ENCODE measurements at places on chromosomes 2 and 18.

DNA sequence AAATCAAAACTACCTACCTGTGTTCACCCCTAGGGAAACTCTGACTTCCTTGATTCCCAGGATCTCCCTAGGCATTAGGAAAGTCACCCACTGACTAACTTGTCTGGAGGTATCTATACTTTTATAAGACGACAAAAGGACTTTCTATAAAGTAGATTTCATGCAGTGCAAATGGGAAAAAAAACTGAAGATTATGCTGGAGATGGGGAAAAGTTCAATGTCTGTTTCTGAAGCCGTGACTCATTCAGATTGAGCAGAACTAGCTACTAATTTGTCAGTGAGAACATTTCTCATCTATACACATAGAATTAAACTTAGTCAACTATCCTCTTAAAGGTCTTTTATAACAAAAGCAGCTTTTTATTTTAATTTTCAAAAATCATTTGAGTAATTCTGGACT lies 6.0 kb downstream of the SEPTIN10 start:
- no peak for DNase-seq

GRCh38 chr18:41324020-41324791 lies 630.8 kb upstream of the PIK3C3 start:
- DNase-seq, result no peak

DNA sequence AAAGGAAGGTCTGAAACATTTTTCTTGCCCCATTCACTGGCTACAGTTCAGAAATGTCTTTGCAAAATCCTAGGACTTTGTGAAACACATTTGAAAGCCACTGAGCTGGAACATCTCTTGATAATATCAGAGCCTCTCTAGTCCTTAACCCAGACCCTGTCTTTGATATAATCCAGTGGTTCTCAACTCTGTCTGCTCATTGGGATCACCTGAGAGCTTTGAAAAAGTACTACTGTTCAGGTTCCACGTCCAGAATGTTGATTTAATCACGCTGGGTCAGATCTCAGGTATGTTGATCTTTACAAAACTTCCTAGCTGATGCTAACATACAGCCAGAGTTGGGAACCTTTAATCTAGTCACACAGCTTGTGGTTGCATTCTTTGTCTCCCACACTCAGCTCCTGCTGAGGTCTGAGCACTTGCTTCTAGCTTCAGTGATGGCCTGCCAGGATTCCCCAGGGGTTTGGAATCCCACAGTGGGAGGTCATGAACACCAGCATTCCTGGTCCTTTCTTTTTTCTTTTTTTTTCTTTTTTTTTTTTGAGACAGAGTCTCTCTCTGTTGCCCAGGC lies 262.7 kb downstream of the SETBP1 start:
- no peak for DNase-seq

DNA sequence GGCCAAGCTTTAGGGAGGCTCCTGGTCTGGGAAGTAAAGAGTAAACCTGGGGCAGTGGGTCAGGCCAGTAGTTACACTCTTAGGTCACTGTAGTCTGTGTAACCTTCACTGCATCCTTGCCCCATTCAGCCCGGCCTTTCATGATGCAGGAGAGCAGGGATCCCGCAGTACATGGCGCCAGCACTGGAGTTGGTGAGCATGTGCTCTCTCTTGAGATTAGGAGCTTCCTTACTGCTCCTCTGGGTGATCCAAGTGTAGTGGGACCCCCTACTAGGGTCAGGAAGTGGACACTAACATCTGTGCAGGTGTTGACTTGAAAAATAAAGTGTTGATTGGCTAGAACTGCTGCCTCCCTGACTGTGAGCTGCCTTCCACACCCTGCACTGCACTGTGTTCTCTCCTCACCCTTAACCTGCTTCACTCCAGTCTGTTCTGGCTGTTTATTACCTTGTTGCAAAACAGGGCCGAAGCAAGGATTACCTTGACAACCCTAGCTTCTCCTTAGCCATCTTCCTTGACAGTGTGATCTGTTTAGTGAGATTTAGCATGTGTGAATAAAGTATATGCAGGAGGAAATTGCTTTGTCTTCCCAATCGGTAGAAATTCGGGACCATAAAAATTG lies 5.2 kb downstream of the RETREG2 start:
- no peak for DNase-seq

DNA sequence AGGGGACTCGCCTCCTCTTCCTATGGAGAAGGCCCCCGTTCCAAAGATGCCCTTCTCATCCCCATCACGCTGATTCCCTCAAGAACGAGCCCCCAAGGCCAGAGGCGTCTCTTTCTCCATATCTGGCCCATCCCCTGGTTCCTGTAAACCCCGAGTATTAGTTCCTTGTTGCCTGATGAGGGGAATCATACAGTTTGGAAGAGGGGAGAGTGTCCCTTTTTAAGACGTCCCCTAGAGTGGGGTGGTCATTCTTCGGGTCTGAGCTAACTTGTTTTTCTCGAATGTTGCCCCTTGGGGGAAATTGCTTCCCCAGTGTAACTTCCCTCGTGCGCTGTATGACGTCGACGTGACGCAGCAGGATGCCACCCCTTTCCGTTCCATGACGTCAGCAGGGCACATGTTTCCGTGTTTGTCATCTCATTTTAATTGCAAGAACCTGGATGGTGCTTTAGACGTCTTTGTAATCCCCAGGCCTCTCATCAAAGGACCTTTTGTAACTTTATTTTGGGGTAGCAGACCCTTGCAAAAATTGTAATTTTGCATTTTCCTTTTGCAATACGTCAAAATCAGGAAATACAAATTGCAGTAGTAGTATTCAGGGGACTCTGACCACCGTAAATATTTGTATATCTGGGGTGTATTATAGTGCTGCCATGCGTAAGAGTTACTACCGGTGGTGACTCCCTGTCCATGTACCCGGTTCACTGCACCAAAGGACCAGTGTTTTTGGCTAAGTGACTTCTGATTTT lies 569 bp downstream of the BABAM2 start:
- peak; percentile 83 for DNase-seq

DNA sequence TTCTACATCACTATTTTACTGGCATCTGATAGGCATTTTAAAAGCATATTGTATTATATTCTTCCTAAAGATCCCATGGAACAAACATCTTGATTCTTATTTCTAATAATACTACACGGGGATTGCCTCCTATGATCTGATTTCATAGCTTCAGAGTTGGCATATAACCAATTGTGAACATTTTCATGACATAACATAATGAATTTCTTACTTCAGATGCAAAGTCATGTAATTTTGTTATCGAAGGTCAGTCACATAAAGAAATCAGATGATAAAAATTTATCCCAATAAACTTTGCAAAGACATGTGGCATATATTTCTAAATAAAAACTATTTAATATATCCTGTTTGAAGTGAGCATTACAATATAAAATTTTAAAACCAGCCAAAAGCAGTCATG lies 93.3 kb downstream of the COL5A2 start:
- DNase-seq, result no peak

DNA sequence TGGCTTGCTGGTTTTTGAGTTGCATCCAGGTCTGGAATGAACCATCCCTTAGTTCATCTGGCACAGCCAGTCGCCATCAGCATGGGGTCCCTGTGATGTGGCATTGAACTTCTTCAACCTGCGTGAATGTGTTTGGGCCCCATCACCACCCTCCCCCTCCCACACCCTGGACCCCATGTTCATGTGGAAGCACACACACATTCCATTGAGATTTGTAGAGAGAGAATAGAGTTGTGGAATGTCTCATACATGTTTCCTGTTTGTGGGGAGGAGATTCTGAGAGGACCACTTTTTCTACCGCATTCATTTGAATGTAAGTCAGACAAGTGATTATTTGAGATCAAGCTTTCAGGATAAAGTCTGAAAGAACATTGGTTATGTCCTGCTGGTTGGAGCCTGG lies 117.6 kb upstream of the EML6 start:
- DNase-seq, result no peak

GRCh38 chr2:47767497-47767844 lies 15.5 kb upstream of the MSH6 start:
- no peak for DNase-seq

- DNase-seq, result no peak
Measured at GRCh38 chr2:32838418-32838817, 108.3 kb upstream of the LTBP1 start.

DNA sequence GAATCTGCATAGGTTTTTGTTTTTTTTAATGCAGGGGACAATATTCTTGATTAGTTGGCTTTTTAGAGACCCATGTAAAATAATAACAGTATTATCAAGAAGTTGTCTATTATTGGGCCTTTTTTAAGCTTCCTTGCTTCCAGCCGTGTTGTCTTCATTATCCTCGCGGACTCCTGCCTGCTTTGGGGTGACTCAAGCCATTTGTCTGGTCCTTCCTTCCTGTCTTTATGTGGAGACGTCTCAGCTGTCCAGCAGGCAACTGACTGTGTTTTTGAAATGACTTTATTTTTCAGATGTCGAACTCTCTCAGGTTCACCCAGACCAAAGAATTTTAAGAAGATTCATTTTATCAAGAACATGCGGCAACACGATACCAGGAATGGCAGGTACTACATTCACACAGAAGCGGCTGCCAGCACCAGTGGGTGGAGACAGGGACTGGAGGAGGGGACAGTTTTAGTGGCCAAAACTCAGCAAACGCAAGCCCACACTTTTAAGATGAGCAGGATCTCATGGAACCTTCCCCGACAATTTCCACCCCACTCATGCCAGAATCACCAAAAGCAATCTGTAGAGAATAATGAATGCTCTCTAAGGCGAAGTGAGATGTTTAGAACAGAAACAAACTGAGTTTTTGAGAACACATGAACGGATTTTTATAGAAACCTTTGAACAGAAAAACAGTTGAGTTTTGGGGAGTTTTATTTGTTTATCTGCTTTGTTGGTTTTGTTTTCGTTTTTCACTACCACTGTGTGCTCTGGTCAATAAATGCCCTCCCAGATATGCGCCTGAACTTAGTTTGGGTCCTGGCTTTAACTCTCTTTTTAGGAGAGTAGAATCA lies 59.1 kb downstream of the CABLES1 start:
- no peak for DNase-seq

- DNase-seq, result no peak
Measured at GRCh38 chr2:181911830-181912229, 20.3 kb downstream of the ITPRID2 start.
